ENCODE measurements at places on chromosomes 1 and 21.

- DNase-seq: no peak
These were observed 279.3 kb upstream of the LRRC7 start for GRCh38 chr1:69288416-69288815.

DNA sequence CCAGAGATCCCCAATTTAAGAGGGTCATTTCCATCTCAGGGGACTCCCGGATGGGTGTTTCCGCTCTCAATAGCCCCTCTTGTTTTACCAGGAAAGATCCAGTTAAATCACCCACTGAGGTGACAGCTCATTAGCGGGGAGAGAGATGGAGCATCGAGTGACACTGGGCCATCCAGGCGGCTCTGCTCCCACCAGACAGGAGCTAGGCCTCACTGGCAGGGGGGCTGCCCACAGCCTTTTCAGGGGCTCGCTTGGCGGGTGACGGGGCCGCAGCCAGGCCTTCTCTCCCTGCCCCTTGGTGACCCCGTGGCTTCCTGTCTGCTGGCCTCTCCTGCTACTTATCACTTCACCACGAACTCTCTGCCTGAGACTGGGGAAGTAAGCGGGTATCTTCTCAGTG, 26.7 kb upstream of the SPSB1 start:
- DNase-seq: no peak

- DNase-seq: no peak
These were observed 40.9 kb downstream of the MTARC1 start for GRCh38 chr1:220827445-220828178.

DNA sequence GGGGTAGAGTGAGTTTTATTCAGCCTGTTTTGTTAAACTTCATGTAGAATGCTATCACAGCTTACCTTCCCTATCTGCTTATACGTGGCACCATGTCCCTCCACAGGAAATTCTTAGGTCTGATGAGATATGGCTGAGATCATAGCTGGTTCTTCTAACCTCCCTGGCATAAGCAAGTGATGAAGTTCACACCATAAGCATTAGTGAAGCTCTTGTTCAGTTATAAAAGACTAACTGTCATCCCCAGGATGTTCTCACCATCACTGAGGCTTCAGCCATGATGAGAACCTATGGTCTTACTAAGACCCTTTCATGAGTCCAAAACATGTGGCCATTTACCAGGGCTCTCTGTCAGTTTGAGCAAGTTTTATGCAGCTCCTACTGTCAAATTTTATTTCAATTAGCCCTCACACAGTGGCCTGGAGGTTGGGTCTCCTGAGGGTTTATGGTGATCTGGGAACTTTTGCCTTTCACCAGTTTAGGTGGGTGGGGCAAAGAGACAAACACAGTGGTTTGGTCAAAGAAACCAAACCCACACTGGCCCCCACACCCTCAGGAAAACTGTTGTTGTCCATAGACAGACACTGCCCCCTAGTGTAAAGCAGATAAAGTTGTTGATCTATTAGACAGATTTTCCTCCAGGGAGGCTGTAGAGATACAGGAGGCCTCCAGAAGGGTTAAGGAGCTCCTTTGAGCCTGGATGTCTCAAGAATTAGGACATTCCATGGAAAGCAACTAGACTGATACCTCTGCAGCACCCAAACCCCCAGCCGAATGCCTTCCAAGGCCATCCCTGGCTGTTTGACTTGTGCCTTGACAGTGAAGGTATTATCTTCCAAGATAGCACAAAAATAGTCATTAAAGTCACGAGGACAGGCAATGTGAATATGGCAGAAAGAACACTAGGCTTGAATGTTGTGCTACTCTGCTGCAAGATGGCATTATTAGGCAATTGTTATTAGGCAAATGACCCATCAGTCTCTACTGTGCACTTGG, 5.0 kb downstream of the SLC22A15 start:
- DNase-seq: peak; percentile 59

DNA sequence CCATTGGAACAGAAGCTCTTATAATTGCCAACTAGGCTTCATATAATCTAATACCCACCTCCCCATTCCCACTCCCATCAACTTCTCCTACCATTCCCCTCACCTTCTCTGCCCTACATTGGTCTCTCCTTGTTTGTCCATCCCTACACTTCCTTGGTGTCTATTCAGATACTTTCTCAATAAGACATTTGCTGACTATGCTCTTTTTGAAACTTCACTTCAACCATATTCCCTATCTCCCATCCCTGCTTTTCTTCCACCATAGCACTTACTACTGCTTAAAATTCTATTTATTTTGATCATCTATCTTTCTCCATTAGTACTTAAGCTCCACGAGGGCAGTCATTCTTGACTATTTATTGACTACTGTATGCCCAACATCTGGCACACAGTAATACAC, 40.4 kb downstream of the CD160 start:
- no peak for DNase-seq

DNA sequence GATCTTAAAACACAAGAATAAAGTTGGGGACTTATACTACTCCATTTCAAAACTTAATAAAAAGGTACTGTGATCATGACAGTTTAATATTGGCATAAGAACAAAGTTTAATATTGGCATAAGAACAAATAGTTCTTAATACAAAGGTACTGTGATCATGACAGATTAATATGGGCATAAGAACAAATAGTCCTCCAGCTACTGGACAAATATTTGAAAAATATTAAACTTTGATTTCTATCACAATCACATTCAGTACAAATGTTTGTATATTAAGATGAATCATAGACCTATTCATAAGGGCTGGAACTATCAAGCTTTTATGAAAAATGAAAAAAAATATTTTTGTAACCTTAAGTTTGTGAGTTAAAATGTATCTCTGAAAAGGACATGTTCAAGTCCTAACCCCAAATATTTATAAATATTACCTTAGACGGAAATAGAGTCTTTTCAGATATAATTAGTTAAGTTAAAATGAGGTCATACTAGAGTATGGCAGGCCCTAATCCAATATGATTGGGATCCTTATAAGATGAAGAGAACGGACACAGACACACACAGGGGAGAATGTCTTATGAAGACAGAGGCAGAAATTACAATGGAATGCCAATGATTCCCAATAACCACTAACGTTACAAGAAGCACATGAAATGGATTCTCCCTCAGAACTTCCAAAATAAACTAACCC, 79.1 kb upstream of the RGS1 start:
- no peak for DNase-seq

DNA sequence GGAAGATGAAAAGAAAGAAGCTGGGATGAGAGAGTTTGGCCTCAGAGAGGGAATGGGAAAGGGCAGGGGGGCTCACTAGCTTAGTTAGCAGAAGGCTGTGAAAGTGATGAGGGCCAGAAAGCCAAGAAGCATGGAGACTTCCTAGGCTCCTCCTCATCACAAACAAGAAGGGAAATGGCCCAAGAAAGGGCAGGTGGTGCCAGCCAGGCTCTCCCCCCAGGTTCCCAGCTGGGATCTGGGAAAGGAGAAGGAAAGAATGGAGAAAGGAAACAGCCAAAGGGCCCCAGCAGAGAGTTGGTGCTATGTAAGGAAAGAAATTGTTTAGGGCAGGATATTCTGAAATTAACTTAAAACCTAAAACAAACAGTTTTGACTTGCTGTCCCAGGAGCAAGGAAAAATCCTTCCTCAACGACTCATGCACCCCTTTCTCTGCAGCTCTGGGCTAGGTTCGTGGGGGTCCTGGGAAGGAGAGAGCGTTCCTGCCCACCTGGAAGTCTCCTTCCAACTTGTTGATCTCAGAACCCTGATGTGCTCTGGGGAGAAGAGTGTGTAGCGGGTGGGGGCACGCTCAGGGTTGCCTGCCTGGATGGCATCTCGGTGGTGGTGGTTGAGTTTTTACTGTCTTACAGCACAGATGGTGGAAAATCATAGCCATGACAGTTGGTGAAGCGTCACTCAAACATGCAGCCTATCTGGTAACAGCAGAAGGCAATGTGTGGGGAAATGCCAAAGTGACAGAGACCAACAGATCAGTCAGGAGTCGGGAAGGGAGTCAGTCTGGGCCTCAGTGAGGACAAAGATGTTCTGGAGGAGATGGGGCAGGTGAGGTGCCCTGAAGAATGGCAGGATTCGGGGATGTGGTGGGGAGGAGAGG, 147.3 kb downstream of the CLIC6 start:
- no peak for DNase-seq

DNA sequence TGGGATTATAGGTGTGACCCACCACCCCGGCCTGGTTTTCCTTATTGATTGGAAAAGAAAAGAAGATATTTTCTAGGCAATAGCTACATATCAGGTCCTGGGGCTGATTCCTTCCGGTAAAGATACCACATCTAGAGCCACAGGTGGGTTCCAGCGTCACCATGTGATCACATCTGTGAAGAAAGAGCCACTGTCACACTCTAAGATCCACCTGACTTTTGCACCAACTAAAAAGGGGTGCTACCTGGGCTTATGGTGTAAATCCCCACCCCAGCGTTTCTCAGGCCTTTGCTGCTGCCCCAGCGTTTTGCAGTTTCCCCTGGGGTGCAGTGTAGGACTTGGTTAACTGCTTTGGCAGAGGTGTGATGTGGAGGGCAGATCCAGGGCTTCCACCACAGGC, 22.3 kb upstream of the PDE9A start:
- no peak for DNase-seq

- no peak for DNase-seq
These were observed 27.3 kb upstream of the LSS start for GRCh38 chr21:46255758-46256337.

- DNase-seq: no peak
These were observed 587.7 kb downstream of the MATN1 start for GRCh38 chr1:30135698-30136097.

DNA sequence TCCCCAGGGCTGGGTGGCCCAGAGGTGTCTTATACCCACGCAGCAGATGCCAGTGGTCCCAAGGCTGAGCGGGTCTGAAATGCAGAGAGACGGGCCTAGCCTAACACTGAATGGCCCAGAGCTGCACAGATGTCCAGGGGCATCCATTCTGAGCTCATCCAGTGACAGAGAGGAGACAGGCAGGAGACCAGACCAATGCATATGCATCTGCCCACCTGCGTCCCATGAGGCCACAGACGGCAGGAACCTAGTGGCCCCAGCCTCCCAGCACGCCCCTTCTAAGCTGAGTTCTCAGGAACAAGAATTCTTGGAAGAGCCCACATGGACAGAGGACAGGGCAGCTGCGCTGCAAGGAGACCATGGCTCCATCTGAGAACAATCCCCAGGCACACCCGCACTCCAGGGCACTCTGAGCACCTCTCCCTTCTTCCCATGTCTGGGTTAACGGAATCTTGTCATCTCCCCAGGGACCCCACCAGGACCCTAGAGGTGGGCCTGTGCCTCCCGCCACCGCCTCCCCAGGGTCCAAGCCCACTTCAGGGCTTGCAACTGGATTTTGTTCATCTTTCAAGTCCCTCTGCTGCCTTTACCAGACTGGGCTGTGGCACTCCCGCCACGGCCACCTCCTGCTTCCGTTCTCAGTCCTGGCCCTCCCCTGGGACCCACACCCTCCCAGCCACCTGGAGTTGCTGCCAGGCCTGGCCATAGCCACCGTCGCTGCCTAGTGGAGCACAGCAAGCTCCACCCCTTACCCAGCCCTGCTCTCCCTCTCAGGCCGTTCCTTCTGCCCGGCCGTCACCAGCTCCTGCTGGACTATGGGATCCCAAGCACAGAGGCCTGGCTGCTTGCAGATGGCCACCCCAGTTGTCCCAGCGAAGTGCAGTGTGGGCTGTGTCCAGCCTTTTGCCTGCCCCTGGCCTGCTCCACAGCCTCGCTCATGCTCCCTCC, 3.3 kb downstream of the WNT3A start:
- no peak for DNase-seq

DNA sequence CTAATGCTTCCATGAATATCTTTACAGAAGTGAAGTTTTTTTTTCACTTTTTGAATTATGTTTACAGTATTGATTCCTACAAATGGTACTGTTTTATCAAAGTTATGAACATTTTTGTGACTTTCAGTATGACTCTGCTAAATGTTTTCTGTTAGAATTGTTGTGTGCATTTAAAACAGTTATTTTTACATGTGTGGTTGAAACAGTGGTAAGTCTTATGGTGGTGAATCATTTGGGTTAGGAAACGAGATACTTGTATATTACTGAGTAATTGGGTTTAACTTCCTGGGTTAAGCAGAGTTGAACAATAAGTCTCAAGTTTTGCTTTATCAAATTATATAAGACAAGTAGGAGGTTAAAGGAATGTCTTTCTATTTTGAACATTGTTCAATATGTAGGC, 66.8 kb downstream of the VPS13D start:
- DNase-seq: peak; percentile 70

DNA sequence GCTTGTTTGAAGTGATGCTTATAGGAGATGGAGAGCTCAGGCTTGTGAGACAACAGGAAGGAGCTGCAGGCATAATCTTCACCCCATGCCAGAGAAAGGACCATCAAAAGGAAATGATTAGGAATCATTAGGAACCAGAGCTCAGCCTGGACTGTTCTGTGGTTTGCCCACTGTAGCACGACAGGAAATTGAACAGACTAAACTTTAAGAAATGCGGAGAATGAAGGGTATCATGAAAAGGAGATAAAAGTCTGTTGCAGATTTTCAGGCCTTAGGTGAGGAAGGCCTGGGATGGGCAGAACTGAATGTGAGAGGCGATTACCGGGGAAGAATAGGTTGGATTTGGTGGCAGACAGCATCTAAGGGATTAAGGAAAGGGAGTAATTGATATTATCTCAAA, 292.0 kb upstream of the PLXNA2 start:
- DNase-seq: peak; percentile 61

DNA sequence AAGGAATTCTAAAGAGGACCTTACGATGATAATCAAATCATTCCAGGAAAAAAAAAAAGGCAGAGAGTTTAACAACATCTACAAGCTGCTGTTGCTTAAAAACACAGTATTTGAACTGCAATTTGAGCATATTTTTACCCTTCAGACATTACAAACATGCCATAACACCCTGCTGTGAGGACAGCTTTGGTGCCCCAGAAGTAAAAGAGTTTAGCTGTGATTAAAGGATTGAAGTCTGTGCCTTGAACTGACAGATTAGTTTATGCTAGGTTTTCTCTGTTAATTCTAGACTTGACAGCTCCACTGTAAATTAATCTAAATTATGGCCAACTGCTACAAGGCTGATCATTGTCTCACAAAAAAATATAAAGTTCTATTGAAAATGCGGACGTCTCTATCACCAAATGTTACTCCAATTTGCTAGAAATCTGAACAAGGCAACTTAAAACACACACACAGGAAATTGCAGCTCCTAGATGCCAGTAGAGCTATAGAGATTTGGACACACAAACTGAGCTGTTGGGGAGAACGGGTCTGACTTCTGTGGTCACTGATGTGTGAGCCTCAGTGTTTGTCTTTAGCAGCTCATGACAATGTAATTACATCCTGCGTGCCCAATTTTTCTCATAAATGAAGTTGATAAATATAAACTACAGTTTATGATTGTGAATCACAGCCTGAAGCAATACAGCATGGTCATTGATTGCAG, 217.9 kb downstream of the NTNG1 start:
- peak; percentile 1 for DNase-seq

DNA sequence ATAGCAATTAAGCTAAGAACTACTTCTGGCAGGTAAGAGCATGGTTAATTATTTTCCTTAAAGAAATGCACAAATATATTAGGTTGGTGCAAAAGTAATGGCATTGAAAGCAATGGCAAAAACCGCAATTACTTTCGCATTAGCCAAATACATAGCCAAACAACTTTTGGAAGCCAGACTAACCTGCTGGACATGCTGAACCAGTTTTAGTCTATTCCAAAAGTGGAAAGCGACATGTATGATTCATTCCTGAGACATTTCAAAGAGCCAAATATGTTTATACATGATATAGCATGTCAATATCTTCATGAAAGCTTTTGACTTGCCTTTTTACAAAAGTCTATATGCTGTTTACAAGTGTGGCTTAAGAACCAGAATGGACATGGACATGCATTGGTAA, 23.4 kb upstream of the DR1 start:
- DNase-seq: no peak

GRCh38 chr21:42785666-42786427, 93.5 kb downstream of the WDR4 start:
- no peak for DNase-seq

GRCh38 chr1:52343979-52344378, 22.0 kb downstream of the CC2D1B start:
- DNase-seq: no peak
